ENCODE measurements at places on chromosomes 1 and 21.

GRCh38 chr1:5880630-5881405 is 111.4 kb downstream of the NPHP4 start:
- H3K4me3 ChIP-seq, result no peak overlapping the region
- peaks cover 31% of the 10 kb centered on the region for H3K36me3 ChIP-seq
- H3K27ac ChIP-seq, result no peak overlapping the region
- H3K27me3 ChIP-seq, result no peaks in the 10 kb centered on the region
- H3K4me1 ChIP-seq, result no peaks in the 10 kb centered on the region
- DNase-seq, result no peak

DNA sequence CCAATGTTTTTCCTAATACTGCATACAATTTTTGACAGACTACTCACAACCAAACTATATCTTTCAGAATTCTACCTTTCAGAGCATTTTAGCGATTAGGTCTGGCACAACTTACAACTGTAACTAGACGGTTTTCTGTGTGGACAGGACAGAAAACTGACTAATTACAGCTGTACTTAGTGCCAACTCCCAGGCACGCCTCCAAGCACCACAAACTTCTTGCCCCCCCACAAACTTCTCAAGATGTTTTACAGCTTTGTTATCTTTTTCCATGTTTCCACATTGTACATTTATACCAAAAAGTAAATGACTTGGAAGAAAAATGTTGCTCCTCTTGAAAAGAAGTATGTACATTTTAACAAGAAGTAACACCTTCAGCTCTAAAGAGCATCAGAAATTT is 13.8 kb downstream of the LYST start:
- H3K4me1 ChIP-seq, result peaks cover 46% of the 10 kb centered on the region
- no peak for DNase-seq
- H3K27ac ChIP-seq, result no peak overlapping the region
- H3K27me3 ChIP-seq, result no peaks in the 10 kb centered on the region
- peaks cover 13% of the 10 kb centered on the region for H3K36me3 ChIP-seq

DNA sequence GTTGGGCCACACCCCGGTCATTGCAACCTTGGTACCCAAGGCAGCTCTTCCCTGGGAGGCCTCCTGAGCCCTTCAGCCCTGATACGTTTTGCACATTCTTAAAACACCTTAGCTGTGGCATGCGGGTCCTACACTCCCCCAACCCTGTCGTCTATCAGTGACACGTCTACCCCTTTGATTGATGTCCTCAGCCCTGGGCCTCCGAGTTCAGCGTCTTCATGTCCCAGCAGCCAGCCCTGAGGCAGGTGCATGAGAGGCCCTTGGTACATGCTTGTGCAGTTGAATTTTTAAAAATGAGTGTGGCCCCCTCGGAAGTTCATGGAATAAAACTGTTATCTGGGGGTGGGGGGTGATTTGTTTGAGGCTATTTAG is 38.9 kb upstream of the ADARB1 start:
- peaks cover 2% of the 10 kb centered on the region for H3K4me1 ChIP-seq
- peaks cover 4% of the 10 kb centered on the region for H3K36me3 ChIP-seq
- no peak overlapping the region for H3K4me3 ChIP-seq
- peaks cover 15% of the 10 kb centered on the region for H3K27me3 ChIP-seq
- no peak for DNase-seq

DNA sequence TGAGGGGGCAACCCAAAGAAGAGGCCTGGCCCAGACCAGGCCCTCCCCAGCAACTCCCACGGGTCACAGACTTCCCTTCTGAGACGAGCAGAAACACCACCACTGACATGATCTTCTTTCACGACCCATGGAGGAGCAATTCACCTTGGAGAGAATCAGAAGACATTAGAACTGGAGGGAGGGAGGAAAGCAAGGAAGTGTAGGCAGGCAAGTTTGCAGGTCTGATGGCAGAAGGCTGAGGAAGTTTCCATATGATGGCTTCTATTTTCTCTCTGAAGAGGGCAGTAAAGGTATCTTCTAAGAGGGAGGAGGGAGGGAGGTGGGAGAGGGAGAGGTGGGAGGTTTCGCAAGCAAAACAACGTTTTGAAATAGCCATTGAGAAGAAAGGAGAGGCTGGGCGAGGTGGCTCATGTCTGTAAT is 1.4 kb upstream of the UBXN10 start:
- H3K27ac ChIP-seq, result peak overlapping the region; percentile 80
- no peak overlapping the region for H3K4me3 ChIP-seq

DNA sequence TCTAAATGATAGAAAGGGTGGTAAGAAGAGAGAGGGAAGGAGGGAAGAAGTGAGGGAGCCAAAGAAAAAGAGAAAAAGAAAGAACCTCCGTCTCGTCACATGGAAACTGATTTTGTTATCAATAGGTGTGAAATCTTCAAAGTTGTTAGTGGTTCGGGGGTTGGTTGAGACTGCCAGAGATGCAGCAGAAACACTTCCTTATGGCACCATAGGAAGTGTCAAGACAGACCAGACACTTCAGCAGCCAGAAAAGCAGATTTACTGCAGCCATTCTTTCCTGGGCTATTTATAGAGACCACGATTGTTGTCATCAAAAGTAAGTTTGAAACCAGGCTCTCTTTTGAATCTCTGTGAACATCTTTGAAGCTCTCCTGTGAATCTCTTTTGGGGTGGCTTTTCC is 150.5 kb downstream of the PLPPR5 start:
- H3K4me1 ChIP-seq, result no peaks in the 10 kb centered on the region
- H3K36me3 ChIP-seq, result no peaks in the 10 kb centered on the region
- DNase-seq, result no peak
